Activated naive CD4-positive, alpha-beta T cell treated with anti-CD3 and anti-CD28 coated beads, Interleukin-2, amount 50 U/mL, for 72 hours (primary cell): ENCODE measurements at places on chromosomes 6 and 20. TPM values are rescaled to one million over a fixed set of nuclear protein-coding genes. Genes with fewer than 3 reads are reported as not detected.

DNA sequence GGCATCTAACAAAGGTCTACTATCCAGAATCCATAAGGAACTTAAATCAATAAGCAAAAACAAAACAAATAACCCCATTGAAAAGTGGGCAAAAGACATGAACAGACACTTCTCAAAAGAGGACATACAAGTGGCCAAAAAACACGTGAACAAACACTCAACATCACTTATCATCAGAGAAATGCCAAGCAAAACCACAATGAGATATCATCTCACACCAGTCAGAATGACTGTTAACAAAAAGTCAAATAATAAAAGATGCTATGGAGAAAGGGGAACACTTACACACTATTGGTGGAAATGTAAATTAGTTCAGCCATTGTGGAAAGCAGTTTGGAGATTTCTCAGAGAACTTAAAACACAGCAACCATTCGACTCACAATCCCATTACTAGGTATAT, 19.4 kb upstream of the VNN1 start:
- DNase-seq: no peak

DNA sequence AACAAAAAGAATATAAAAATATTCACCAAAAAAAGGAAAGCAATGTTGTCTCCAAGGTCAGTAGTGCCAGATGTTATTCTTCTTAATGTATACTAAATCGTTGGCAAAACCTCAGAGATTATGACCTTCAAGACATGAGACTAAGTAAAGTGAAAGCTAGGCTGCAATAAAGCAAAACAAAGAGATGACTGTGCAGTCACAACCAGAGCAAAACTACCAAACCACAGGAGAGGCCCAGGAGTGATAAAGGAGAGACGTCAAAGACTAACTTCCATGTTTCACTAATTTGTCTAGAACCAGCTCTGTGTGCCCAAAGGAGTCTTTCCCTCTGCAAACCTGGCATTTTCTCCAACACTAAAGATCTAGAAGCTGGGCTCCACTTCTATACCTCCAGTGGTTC, 155.9 kb upstream of the POU3F2 start:
- DNase-seq: no peak

DNA sequence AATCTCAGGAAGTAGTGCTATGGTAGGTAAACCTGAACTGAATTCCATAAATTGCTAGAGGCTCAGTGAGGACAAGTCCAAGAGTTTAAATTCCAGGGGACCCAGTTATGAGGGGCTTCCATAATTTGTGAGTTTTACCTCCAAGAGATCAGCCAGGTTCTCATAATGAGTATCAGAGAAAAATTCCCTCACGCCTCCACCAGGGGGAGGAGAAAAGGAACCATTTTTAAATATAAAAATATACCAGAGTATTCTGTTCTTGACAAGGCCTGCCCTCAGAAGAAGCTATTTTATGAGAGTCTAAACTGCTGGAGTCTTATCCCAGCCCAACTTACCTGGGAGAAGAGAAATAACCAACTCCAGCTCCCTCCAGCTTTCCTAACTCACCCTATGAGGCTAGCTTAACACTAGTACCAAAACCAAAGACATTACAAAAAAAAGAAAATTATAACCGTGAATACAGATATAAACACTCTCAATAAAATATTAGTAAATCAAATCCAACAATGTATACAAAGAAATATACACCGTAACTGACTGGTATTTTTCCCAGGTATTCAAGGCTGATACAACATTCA, 158.7 kb downstream of the TFAP2A start:
- DNase-seq: no peak

- DNase-seq: no peak
Measured at GRCh38 chr20:38985603-38986170, 23.5 kb downstream of the DHX35 start.

GRCh38 chr6:7087491-7087979, 20.2 kb upstream of the RREB1 start:
- peak; percentile 50 for DNase-seq

DNA sequence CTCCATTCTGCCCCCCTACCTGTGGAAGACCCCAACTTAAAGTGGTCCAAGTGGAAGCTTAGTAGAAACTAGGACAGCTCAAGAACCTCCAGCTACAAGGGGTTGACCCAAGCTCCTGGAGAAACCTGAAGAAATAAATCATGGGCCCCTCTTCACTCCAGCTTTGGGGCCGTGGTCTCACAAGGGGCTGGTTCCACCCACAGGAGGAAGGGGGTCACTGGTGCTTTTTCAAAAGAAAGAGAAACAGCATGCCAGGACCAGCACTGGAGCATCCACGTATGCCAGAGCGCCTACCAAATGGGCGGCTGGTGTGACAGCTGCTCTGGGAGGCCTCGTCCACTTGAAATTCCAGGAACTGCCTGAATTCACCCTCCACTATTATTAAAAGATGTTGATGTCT, 14.4 kb upstream of the ANKRD60 start:
- DNase-seq: no peak

CCN6 gene
- not detected for total RNA-seq

PDSS2 gene
- 9.5 TPM for total RNA-seq

OR2B6 gene
- total RNA-seq: not detected

PRL gene
- not detected for total RNA-seq

C20orf144 gene
- 0.23 TPM for total RNA-seq
